ENCODE measurements at places on chromosomes 3 and 15.

GRCh38 chr15:42687740-42688139, 49.2 kb downstream of the CDAN1 start:
- DNase-seq, result no peak

- no peak for DNase-seq
Measured at GRCh38 chr3:104437891-104438290, 928.8 kb upstream of the ALCAM start.

DNA sequence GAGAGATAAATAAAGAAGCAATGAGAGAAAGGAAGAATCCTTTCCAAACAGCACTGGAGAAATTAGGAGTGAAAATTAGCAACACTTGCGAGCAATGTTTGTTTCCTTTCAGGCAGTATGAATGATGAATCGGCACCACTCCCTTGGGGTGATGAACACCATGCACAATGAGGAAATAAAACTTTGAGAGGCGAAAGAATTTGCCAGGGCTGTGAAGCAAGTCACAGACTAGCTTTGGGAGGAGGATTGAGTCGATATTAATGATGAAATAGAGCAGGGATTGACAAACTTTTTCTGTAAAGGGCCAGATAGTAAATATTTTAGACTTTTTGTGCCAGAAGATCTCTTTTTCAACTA, 237.7 kb downstream of the AGBL1 start:
- no peak for DNase-seq

- no peak for DNase-seq
Measured at GRCh38 chr3:77825001-77825827, 785.3 kb downstream of the ROBO2 start.

- no peak for DNase-seq
Measured at GRCh38 chr3:141384157-141384556, 15.9 kb downstream of the ZBTB38 start.

DNA sequence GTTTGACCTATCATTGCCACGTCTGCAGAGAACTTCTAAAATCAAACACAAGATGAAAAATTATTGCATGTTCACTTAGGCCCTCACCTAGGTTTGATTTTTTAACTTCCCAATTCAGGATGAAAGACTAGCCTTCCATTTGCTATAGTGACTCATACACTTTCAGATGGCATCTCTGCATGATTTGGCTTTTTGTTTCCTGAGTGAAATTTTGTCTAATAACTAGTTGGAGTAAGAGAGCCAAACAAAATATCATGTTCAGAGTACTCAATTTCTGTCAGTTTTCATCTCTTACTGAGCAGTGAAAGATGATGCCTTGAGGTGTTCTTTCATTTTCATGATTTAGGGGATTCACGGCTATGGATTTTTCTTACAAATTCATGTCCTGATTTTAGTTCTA, 122.9 kb downstream of the NSUN3 start:
- DNase-seq, result no peak

DNA sequence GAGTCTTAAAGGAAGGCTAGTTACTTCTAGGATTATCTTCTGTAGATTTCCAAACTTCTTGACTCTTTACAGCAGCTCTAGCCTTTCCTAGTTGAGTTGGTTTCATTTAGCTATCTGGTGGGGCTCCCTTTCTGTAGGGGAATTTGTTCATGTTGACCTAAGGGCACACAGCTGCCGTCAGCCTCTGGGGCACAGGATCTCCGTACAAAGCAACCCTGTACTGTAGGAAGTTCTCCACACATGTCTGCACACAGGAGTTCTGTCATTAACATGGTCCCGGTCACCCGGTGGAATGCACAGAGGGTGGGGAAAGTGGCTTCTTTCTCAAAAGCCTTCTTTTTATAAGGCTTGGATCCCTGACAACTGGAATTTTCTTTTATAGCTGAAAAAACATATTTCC, 88.7 kb upstream of the TNIK start:
- DNase-seq, result no peak

DNA sequence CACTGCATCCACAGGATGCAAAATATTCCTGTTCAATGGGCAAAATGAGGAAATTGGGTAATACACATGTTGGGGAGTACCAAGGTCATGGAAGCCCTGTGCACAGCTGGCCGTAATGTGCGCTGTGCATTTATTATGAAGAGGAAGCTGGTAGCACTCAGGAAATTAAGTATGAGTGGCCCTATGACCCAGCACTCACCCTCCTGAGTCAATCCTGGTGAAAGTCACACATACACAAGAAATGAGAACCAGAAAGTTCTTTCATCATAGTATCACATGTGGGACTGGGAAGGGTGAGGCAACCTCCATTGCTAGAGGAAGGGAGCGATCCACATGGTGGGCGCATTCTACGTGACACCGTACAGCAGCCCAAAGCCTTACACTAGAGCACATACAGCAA, 11.4 kb upstream of the PRR20G start:
- DNase-seq, result no peak

DNA sequence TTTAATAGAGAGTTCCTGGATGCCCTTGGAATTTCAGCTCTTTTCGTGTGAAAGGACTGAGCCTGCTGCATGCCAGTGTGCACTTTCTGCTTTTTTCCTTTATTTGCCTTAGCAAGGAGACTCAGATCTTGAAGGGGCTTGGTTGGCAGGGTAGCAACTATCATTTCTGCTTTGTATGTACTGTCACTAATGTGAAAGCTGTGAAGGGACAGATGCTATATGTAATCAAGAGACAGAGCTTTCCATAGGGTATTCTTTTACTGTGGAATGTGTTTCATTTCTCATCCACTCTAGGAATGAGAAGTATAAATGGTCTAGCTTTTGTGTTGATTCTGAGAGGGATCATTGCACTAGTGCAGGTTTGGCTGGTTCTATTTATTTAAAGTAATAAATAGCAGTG, 332.5 kb upstream of the MANF start:
- no peak for DNase-seq

GRCh38 chr3:5431146-5431545, 243.6 kb downstream of the EDEM1 start:
- no peak for DNase-seq

- peak; percentile 69 for DNase-seq
Measured at GRCh38 chr15:65856821-65857455, 12.4 kb upstream of the RAB11A start.

GRCh38 chr3:53585049-53585448, 90.6 kb downstream of the CACNA1D start:
- no peak for DNase-seq

GRCh38 chr3:183826448-183827250, 1.3 kb upstream of the MAP6D1 start:
- peak; percentile 62 for DNase-seq

DNA sequence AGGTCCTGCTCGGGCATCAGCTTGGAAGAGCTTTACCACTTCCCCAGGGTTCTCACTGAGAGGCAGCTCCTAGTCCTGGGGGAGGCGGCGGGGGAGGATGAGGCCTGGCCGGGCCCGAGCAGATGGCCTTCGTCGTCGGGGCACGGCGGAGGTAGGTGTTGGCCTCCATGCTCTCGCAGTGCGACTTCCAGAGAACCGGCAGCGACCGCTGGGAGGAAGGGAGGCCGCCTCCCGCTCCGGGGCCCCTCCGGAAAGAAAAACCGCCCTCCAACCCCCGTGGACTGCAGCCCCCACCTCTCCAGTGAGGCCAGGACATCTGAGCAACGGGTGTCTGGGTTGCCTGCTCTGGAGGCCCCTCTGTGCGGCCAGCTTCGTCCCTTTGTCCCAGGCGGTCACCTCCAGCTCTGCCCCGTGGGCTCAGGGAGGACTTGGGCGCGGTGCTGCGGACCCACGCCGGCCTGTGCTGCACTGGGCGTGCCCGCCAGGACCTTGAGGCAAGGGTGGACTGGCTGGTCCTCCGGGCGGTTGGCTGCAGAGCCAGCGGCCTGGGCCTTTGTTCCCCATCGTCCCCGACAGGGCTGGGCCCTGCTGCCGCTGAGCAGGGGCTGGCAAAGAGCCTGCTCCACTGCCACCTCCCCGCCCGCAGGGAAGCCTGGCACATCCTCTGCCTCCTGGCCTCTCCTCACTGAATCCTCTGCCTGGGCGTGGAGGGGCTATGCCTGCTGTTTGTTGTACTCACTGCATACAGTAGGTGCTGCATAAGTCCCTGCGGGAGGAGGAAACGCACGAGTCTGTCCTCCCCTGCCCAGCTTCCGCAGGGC, 13.6 kb upstream of the GP9 start:
- no peak for DNase-seq

- DNase-seq, result peak; percentile 83
Measured at GRCh38 chr15:85858586-85859375, 64.1 kb upstream of the KLHL25 start.

- peak; percentile 76 for DNase-seq
Measured at GRCh38 chr3:51099794-51100535, 285.1 kb upstream of the MANF start.

DNA sequence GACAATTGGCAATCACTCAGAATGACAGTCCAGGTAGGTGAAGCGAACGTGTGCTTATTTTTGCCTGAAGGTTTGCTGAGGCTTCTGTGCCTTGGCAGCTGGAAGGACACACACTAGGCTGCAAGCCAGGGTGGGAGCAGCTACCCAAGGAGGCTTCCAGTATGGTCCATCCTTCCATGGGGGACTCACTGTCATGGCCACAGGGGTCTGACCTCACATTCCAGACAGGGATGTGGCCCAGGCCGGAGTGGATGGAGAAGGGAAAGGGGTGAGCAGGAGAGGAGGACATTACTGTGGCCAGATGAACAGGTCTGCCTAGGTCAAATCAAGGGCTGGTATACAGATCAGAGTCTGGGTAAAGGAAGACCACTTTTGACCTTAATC, 247.7 kb downstream of the ADAMTS17 start:
- DNase-seq, result no peak

GRCh38 chr15:68256675-68257450, 20.7 kb upstream of the FEM1B start:
- peak; percentile 80 for DNase-seq

GRCh38 chr15:65408324-65409035, 14.3 kb downstream of the IGDCC4 start:
- no peak for DNase-seq

DNA sequence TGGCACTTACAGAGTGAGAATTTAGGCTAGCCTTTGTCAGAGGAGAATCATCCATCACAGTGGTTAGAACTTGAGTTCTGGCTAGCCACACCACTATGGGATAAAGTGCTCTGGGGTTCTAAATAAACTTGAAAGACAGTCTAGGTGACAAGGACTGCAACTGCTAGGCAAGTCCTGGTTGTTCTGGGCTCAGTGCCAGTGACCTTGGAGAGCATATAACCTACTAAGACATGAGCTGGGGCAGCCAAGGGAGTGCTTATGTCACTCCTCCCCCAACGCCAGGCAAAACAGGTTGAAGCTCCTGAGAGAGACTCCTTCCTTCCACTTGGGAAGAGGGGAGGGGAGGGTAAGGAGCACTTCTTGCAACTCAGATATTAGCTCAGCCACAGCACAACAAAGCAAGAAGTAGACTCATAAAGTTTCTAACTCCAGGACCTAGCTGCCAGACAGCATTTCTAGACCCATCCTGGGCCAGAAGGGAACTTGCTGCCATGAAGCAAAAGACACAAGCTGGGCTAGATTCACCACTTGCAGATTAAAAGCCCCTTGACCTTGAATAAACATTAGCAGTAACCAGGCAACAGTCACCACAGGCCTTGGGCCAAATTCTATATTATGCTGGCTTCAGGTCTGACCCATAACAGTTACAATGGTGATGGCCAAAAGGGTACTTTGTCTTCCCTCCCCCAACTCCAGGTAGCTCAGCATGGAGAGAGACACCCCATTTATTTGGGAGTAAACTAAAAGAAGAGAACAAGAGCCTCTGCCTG, 963.7 kb downstream of the PLOD2 start:
- no peak for DNase-seq

GRCh38 chr3:159252274-159252673, 450.4 kb downstream of the MFSD1 start:
- DNase-seq, result no peak
